ENCODE measurements at places on chromosomes 6 and 20.

- no peak for DNase-seq
These were observed 50.1 kb downstream of the TRERF1 start for GRCh38 chr6:42401613-42401951.

DNA sequence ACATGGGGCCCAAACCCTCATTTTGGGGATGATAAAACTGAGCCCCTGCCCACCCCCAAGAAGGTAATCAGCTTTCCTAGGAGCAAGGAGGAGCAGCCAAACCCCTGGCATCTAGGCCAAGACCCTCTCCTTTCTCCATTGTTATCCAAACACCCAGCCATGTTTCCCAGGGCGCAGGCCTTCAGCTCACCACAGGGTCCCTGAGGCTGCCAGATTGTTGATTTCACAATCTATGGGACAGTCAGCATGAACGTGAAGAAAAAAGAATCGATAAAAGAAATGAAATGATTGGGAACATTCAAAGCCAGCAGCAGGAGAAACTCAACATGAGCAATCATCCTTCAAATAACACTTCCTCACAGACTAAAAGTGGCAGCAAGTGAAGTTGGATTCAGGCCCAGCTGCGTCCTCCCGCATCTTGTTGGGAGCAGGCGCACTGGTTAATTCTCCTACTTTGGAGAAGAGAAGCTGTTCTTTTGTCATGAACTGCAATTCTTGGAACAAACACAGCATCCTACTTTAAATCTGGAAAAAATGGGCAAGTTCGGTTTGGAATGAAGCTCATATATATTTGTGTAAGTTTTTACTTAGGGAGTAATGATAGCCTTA, 241.8 kb upstream of the PRDM1 start:
- no peak for DNase-seq

DNA sequence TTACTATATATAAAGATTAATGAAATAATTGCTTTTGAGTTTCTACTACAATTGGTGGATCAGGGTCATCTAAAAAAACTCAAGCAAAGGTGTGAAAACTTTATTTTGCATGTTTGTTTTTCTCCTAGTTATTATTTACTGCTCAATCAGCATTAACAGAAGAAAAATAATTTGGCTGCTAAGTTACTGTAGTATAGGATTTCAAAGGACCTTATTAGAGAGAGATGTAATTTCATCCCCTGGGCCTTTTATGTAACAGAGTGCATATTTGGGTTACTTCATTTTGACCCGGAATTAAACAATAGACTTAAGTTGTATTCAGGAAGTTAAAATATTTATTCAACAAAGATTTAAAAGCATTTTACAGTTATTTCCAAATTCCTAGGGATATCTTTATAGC, 49.8 kb downstream of the EYA4 start:
- DNase-seq = peak; percentile 21

GRCh38 chr6:126312013-126312665, 27.8 kb upstream of the CENPW start:
- DNase-seq = no peak

- peak; percentile 79 for DNase-seq
These were observed 48.6 kb upstream of the FABP7 start for GRCh38 chr6:122730775-122731386.

DNA sequence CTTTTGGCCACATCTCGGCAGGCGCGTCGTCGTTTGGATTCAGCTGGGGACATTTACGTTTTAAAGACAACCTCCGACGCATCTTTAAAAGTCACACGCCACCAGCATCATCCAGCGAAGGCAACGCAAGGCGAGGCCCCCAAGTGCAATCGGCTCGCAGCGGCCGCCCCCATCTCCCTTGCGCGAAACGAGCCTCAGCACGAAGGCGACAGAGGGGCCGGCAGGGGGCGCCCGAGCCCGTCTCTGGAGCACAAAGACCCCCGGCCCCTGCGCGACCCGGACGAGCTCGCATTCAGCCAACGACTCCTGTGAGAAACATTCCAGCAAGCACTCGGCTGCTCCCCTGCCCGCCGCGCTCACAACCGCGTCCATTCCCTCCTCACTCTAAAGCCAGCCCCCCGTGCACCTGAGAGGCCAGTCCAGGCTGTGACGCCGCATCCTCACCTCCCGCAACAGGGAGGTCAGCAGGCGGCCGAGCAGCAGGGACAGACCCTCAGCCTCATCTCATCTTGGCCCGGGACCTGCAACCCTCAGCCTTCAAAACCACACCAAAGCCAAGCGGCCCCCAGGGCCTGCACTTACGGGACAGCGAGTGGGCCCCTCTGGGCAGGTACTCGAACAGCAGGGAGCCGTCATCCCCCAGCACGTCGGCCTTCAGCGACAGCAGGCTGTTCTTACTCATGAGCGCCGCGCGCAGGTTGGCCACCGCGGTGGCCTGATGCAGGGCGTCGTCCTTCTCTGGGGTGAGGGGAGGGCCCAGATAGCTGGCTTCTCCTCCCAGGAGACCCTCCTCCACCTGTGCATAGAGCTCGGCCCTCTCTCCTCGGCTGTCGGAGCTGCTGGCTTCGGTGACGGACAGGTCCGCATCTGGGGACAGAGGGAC, 35.8 kb downstream of the SLC2A4RG start:
- DNase-seq = peak; percentile 78

GRCh38 chr6:160263196-160263939, 4.7 kb upstream of the SLC22A2 start:
- no peak for DNase-seq

GRCh38 chr20:48708630-48709029, 119.2 kb downstream of the PREX1 start:
- no peak for DNase-seq

- DNase-seq = peak; percentile 84
These were observed 28.2 kb downstream of the CGA start for GRCh38 chr6:87066449-87067333.

DNA sequence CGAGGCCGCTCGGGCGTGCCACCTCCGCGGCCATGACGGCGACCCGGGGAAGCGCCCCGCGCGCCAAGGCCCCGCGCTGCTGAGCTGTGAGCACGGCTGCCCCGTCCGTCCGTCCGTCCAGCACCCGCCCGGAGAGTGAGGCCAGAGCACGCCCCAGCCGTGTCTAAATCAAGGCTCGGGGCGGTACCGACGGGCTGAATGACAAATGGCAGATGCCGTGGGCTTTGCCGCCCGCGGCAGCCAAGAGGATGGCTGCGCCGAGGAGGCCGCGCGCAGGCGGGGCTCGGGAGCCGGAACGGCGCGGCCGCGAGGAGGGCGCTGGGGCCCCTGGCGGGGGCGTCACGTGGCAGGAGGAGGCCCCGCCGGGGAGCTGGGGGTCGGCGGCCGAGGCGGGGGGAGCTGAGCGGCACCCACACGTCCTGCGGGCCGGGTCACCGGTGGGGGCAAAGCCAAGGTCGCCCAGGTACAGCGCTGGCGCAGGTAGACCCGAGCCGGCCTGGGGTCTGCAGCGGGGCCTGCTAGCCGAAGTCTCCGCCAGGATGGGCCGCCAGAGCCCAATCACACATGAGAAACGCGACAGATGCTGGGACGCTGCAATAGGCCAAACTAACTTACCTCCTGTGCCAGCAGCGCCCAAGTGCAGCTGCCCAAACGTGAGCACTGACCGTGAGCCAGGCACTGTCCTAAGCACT, at the start of gene PLAGL1:
Gene PLAGL1, minus strand, starts transcription at position 140 of the 692 bp plus-strand sequence. CDS start 60,123 bp downstream, outside the sequence.
- DNase-seq = peak; percentile 84

- peak; percentile 92 for DNase-seq
These were observed 1.1 kb downstream of the ACTL10 start for GRCh38 chr20:33667676-33668465.

DNA sequence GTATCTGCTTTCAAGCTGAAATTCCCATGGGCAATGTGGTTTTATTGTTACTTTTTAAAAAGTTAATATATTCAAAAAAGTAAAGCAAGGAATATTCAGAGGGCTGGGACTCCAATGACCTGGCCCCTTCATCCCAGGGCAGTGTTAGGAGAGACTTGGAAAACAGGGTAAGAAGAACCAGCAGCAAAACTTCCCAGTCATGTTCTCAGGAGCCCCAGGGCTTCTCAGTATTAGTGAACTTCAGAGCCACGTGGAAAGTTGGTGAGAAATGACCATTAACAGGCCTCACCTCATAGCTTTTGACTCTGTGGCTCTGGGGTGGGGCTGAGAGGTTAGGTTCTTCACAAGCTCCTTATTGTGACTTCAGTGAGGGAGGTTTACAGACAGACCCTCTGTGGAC, 230.4 kb upstream of the KCNG1 start:
- DNase-seq = no peak

DNA sequence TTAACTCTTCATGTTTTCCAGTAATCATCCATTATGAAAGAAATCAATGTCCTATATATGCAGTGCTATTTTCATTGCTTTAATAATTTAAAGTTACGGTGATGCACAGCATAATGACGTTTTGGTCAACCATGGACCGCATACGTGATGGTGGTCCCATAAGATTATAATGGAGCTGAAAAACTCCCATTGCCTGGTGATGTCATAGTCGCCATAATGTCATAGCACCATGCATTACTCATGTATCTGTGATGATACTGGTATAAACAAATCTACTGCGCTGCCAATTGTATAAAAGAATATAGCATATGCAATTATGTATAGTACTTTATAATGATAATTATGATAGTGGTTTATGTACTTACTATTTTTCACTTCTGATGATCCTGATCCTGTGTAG, 42.3 kb upstream of the ALDH8A1 start:
- no peak for DNase-seq

- peak; percentile 58 for DNase-seq
These were observed 114.5 kb upstream of the SOX4 start for GRCh38 chr6:21478883-21479539.

- DNase-seq = no peak
These were observed 316.3 kb downstream of the ARHGAP18 start for GRCh38 chr6:129393654-129394053.

DNA sequence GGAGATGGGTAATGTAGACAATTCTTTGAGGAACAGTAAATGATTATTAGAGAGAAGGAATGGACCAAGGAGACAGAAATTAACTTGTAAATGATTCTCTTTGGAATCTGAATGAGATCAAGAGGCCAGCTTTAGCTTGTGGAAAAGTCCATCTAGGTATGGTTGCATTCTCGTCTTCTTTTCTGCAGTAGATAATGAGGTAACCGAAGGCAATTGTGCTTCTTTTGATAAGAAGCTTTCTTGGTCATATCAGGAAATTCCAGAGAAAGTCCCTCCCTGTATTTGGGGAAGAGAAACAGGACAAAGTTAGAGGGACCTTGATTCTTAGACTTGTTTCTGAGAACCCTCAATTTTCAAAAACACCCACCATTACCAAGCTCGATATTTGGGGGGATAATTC, 109.1 kb upstream of the PRSS16 start:
- no peak for DNase-seq

DNA sequence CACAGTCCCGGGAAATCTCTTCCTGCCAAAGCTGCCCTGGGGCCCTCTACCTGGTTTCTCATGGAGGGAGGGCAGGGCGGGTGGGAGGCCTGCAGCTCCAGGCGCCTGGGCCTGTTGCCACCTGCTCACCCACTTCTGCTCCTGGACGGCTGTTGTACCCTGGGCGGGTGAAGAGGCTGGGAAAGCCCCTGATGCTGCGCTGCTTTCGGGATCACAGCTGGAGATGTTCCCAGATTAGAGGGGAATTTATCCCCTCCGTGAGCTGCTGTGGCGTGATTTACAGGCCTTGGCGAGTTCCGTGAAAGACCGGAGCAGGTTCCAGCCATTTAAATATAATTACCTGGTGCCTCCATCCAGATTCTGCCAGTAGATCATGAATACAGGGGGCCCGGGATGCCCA, 12.3 kb upstream of the VSTM2L start:
- DNase-seq = no peak

- no peak for DNase-seq
These were observed 51.6 kb upstream of the PMEPA1 start for GRCh38 chr20:57761413-57761734.

DNA sequence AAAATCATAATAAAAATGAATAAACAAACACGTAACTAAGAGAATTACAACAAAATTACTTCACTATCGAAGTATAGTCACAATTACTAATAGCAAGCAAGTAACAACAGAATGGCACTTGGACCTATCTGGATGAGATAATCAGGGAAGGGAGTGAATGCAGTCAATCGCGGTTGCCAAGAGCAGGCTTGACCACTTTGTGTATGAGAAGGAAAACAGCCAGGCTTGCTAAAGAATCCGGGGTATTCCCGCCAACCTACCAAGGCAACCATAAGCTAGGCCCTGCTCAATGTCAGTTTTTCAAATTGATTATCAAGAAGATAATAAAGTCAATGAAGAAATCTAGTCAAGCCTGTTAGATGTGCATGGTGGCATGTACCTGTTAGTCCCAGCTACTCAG, 39.7 kb downstream of the PXDC1 start:
- no peak for DNase-seq

DNA sequence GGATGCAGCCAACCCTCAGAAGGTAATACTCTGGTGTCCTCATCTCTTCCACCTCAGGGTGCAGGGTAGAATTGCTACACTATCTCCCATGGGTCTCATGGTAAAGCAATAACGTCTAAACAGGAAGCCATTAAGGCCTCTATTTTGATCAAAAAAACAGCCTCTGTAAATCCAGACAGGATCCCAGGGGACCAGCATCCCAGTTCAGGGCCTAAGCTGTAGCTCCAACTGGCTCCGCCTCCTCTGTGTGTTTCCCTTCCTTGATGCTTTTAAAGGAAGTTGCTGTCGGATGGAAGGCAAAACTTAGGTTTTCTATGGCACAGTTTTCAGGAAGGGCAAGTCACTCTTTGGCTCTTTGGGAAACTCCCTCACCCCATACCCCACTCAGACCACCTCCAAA, 222.0 kb downstream of the MAFB start:
- DNase-seq = no peak

- DNase-seq = peak; percentile 68
These were observed at the start of gene KIAA0408 for GRCh38 chr6:127459231-127459641. Gene KIAA0408, minus strand, starts transcription at chr6:127459389. Its CDS starts 5,408 bp downstream, at chr6:127453981.

DNA sequence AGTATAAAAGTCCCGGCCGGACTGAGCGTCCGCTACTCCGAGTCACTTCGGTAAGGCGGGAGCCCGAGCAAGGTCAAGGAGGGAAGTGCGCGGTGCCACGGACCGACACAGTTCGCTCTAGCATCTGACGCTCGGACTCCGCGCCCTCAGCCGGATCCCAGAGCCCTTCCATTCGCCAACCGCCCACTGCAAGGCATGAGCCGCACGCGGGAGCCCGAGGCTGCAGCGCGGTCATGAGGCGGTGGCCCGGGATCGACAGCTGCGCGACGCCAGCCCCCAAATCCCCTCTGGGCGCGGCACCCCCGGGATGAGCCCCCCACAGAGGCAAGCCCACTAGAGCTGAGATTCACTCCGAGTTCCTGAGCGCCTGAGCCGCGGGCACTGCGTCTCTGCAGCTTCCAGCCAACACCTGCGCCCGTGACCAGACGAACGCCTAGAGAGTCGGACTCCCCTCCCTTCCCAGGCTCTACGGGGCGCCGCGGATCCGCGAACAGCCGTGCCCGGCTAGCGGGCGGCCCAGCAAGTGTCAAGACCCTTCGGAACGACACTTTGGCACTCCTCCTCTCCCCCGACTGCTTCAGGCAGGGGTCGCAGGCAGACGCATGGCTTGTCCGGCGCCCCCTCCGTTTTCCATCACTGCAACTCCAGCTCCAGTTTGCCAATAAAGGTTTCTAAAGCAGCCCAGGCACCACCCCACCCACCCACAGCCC, 725 bp upstream of the ISM1 start:
- DNase-seq = peak; percentile 48

GRCh38 chr6:168153553-168153952, 74.5 kb upstream of the FRMD1 start:
- no peak for DNase-seq
